T-helper 2 cell (primary cell): ENCODE measurements at places on chromosomes 2 and 18.

- DNase-seq: no peak
These were observed 19.2 kb downstream of the DAW1 start for GRCh38 chr2:227890495-227891079.

GRCh38 chr2:45691171-45691999 is 39.9 kb downstream of the PRKCE start:
- DNase-seq: no peak

DNA sequence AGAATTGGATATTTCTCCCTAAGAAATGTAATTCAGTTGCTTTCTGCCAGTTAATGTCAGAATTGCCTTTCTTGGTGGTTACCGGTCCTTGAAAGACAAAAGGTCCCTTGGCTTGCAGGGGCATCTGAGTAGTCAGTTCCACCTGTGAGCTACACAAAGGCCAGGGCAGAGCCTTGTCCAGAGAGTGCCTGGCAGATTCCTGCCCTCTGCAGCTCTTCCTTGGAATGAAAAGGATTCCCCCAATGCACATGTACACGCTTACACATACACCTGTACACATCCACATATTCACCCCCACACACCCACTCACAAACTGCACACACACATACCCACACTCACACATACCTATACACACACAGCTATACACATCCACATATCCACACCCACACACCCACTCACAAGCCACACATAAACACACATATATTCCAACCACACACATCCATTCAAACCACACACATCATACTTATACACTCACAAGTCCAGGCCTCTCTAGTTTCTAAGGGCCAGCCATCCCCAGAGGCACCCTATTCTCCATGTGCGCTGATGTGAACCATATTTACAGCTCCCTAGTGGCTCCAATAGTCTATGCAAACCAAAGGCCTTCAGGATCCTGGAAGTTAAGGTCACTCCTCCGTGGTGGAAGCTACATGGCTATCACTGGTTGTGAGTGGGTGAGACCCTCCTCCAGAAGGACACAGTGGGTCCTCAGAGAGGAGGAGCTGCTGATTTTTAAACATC is 9.6 kb downstream of the CYRIA start:
- no peak for DNase-seq

- DNase-seq: no peak
These were observed 24.1 kb upstream of the NMUR1 start for GRCh38 chr2:231554327-231554726.
